CD4-positive, alpha-beta T cell treated with Interleukin-2 at 100 ng/mL for 4 hours (primary cell): ENCODE measurements at places on chromosomes 11 and 22.
A peak's percentile ranks its signal among the peaks of the same experiment; 100 is the strongest.

- DNase-seq, result no peak
Observed at GRCh38 chr11:2251138-2251537, 19.2 kb downstream of the ASCL2 start.

DNA sequence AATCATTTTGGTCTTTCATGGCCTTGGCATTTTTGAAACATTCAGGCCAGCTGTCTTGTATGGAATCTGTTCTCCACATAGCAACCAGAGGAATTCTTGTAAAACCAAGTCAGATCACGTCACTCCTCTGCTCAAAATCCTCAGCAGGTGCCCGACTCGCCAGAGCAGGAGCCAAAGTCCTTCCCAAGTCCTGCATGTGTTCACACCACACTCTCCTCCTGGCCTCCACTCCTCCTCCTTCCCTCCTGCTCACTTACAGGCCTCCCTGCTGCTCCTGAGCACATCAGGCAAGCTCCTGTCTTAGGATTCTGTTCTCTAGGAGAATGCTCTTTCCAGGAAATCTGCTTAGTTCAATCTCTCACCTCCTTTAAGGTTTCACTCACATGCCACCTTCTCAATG is 6.9 kb upstream of the PSMC3 start:
- no peak for DNase-seq

DNA sequence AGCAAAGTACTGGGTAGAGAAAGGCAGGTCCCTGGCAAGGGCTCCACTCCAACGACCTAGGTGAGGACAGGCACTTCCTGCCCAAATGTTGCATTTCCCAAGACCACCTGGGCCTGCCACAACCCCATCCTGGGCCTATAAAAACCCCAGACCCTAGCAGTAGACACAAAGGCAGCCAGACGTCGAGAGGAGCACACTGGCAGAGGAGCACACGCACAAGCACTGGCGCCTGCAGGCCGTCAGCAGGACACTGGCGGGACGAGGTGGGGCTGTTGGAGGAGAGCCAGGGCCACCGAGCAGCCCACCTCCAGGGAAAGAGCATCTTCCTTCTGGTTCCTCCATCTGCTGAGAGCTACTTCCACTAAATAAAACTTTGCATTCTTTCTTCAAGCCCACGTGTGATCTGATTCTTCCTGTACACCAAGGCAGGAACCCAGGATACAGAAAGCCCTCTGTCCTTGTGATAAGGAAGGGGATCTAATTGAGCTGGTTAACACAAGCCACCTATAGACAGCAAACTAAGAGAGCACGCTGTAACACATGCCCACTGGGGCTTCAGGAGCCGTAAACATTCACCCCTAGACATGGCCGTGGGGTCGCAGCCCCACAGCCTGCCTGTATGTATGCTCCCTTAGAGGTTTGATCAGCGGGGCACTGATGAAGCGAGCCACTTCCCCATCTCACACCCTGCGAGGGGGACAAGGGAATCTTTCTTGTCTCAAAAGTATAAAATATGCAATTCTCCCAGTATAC is 89.7 kb upstream of the MTMR2 start:
- peak; percentile 10 for DNase-seq

- DNase-seq, result no peak
Observed at GRCh38 chr11:35241083-35241482, 102.1 kb downstream of the CD44 start.

DNA sequence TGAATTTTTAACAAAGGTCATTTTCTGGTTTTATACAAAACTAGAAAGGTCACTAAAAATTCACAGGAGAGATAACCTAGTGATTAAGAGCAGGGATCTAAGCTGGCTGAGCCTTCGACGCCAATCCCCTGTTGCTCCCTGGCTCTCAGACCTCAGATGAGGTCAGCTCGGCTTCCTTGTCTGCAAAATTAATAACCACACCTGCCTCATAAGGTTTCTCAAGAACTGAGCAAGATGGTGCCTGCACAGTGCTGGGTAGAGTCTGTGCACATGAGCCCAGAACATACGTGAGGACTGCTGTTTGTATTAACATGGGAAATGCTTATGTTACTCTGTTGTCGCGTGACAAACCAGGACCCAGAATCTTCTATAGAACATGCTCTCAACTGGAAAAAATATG is 24.4 kb upstream of the CD5 start:
- no peak for DNase-seq
